Stimulated activated CD4-positive, alpha-beta T cell treated with anti-CD3 and anti-CD28 coated beads, Interleukin-12 subunit alpha, Interleukin-12 subunit beta, amount 100 ng/mL, for 24 hours (primary cell): ENCODE measurements at places on chromosomes 3 and 15.

DNA sequence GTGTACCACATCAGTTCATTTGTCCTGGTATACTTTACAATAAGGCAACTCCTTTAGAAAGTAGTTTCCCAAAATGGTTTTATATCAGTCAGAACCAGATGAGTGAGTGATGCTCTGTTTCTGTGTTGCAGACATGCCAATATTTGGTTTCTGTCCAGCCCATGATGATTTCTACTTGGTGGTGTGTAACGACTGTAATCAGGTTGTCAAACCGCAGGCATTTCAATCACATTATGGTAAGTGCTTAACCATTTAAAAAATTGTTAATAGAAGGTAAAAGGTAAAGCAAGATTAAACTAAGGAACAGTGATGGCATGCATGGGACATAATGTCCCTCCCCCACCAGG is 40.0 kb upstream of the SCAANT1 start:
- no peak for DNase-seq

GRCh38 chr15:39605146-39605545 is 24.3 kb downstream of the THBS1 start:
- DNase-seq: no peak

DNA sequence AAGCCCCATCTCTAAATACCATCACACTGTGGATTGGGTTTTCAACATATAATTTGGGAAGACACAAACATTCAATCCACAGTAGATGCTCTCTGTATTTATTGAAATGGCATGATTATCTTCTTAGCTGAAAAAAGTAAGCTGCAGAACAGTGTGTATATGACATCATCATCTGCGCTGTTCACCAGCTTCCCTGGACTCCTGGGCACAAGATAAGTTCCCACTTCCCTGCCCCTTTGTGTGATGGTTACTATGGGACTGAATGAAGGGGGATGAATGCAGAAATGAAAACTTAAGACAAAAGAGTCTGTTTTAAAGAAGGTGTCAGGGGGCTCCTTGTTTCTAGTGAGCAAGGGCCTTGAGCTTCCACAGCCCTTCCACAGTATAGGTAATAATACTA is 20.0 kb upstream of the GPD1L start:
- no peak for DNase-seq

- DNase-seq: no peak
Measured at GRCh38 chr3:36945333-36945980, 603 bp upstream of the TRANK1 start.

DNA sequence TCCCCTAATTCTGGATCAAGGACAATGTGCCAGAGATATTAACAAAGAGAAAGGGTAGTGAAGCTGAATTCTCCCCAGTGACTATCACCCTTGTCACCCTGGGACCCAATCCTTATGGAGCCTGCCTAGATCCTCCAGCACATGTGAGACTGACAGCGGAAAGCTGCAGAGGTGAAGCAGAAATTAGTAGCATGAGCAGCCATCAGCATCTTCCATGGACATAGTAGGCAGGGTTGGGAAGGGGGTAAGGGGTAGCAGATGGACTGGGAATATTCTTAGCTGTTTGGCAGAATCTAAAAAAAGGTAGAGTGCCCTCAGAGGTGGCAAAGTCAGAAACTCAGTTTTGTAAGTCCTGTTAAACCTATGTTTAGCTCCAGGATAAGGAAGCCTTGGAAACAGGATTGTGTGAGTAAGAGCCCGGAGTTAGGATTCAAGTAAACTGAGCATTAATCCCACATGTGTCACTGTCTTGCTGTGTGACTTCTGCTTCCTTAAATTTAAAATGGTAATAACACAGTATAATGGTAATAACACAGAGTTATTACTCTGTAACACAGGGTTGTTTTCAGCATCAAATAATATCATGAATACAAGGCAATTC is 14.5 kb downstream of the GOLIM4 start:
- DNase-seq: no peak

GRCh38 chr3:195754141-195754540 is 33.4 kb downstream of the MUC20 start:
- DNase-seq: no peak

GRCh38 chr15:39115379-39116057 is 465.4 kb upstream of the THBS1 start:
- no peak for DNase-seq

DNA sequence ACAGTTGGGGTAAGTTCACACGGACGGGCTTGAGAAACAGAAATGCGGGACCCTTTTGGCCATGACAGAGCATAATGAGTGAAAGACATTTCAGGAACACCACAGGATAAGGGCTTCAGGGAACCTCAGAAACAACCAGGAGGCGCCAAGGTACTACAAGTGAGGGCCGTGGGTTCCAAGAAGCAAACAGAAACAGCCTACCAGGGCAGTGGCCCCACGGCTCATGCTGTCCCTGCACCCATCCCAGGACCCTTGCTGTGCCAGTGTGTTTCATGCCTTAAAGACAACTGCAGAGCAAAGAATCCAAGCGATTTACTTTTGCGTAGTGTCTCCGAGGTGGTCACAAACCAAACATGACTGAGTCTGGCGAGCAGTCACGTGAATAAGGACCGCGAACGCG is 54.0 kb downstream of the RUBCN start:
- DNase-seq: no peak

GRCh38 chr3:101940521-101941317 is 91.4 kb downstream of the NFKBIZ start:
- no peak for DNase-seq

DNA sequence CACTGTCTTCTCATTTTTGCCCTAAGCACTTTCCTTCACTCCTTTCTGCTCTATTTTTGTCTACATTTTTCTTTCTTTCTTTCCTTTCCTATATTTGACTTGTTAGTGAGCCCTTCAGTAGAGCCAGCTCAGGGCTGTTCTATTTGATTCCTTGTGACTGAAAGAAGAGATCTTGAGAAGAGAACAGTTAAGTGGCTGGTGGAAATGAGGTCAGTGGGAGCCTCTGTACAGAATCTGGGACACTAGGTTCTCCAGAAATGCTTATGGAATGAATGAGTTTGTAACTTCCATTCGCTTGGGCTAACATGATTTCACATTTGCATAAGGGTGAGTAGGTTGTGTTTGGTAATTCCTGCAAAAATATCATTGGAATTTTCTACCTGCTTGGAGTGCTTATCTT is 45.6 kb downstream of the CACNA2D3 start:
- no peak for DNase-seq

DNA sequence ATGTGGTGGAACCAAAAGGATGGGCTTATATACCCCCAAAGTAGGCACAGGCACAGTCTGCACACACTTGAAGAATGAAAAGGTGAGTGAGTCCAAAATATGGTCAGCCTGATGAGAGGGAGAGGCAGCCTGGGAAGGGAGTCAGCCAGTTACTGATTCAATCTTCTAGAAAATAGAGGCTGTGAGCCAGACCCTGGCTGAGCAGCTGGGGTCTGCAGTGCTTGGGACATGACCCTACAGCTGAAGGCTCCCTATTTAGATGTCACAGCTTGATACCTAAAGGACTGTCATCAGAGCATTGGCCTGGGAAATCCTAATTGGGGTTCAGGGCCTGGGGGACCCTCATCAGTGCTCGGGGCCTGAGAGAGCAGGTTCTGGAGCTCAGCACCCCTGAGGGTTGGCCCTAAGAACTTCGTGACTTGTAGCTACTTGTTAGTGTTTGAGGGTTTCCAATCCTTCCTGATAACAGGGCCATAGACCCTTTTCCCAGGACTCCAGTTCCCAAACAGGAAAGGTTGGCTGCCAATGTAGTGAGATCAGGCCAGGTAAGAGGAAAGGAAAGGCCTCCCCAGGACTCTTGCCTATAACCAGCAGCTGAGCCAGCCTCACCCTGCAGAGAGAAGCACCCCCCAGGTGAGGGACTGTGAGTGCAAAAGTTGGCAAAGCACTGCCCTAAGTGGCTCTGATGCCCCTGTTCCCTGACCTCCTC is 54.7 kb upstream of the SLCO2A1 start:
- DNase-seq: no peak

GRCh38 chr15:98782801-98783200 is 134.5 kb downstream of the IGF1R start:
- DNase-seq: no peak

DNA sequence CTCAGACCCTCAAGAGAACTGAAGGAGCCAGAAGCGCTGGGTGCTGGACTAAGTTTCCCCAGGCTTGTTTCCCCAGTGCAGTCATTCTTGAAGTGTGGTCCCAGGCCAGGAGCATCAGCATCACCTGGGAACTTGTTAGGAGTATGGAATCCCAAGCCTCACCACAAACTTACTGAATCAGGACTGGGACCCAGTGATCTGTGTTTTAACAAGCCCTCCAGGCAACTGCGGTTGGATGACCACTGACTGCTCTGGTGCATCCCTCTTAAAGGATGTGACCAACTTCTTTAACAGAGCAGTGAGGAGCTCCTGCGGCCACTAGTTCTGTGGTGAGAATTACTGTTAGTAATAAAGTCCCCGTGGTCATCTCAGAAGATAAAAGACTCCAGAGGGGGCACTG is 62.4 kb upstream of the DAZL start:
- no peak for DNase-seq

GRCh38 chr15:35993196-35993595 is 447.2 kb upstream of the DPH6 start:
- DNase-seq: no peak

GRCh38 chr15:69760890-69761568 is 308.4 kb downstream of the RPLP1 start:
- DNase-seq: peak; percentile 72

DNA sequence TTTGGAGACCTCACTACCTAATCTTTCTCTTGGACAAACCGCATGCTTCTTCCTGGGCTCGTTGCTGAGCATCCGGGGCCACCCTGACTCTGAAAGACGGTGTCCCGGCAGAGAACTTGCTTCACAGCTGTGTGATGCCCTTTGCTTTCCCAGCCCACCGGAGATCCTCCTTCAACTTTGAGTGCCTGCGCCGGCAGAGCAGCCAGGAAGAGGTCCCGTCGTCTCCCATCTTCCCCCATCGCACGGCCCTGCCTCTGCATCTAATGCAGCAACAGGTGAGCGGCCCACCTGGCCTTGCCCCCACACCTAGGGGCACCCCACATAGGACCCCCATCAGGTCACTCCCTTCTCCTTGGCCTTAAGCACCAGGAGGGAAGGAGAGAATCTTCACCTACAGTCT is 37.7 kb downstream of the CHDH start:
- no peak for DNase-seq

- DNase-seq: no peak
Measured at GRCh38 chr3:147618691-147619090, 209.5 kb downstream of the ZIC1 start.

GRCh38 chr3:30311781-30312180 is 294.6 kb upstream of the TGFBR2 start:
- DNase-seq: no peak

GRCh38 chr15:48300038-48300437 is 31.2 kb upstream of the DUT start:
- DNase-seq: no peak

DNA sequence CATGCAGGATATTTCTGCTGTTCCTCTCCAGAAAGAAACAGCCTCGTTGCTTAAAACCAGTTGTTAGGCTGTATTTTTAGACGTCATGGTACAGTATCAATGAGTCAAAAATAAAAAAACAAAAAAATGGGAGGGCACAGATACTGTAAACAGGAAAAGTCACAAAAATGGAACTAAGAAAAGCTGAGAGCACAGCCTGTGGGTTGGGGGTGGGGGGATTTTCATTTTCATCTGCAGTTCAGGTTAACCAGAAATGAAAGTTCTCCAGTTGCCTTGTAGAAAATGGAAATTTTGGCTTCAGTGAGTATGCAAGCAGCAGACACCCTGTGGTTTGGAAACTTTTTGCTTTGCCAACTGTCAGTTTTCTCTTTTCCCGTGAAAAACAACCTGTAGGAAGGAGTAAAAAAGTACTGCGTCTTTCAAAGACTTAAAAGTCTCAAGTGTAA is 59.0 kb downstream of the FRMD4B start:
- DNase-seq: peak; percentile 41

- DNase-seq: no peak
Measured at GRCh38 chr3:134427400-134428111, 53.3 kb upstream of the AMOTL2 start.
